ENCODE measurements at places on chromosomes 2 and 18. TPM values are rescaled to one million over a fixed set of nuclear protein-coding genes. Genes with fewer than 3 reads are reported as not detected.

REG1B gene
- not detected for total RNA-seq

ALPI gene
- total RNA-seq: not detected

RAB12 gene
- 33.1 TPM for total RNA-seq

ELOA2 gene
- not detected for total RNA-seq

GRCh38 chr18:12491611-12492435 is 84.1 kb downstream of the PRELID3A start:
- DNase-seq: no peak

DNA sequence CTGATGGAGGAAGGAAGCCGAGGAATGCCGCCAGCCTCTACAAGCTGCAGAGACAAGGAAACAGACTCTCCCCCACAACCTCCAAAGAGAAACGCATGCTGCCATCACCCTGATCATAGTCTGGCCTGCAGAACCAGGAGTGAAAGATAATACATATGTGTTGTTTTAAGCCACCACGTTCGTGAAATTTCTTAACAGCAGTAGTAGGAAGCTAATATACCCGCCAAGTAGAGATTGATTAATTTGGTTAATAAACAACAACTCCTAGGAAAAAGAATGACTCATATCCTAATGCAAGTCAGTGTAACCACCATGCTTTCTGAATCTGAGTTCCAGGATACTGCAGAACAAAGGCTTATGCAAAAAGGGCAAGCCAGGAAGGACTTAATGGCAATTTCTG is 36.6 kb downstream of the LONRF2 start:
- DNase-seq: no peak

DNA sequence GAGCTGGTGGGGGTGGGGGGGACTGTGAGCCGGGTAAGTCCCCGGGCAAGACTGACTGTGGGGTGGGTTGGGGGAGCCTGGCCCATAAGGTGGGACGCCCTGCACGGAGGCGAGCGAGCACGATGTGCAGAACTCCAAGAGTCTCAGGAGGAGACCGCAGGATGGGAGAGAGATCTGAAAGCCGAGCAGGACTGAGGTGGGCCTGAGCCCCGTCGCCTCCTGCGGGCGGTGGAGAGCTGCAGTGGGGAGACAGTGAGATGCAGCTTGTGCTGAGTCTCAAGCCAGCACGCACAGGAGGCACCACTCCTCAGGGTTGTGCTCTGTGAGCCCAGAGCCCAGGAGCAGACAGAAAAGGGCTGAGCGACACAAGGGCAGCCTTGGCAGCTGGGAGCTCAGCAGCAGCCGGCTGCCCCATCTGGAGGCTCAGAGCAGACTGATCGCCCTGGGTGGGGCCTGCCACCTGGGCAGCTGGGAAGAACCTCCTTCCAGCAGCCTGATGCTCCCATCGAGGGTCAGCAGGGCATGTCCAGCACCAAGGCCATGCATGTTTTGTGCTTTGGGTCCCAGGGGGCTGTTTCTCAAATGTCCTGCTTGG is 15.9 kb downstream of the ARHGEF4 start:
- DNase-seq: no peak

GRCh38 chr2:14385043-14385442 is 247.5 kb upstream of the LRATD1 start:
- DNase-seq: no peak

- peak; percentile 35 for DNase-seq
Measured at GRCh38 chr2:16100006-16100405, 159.7 kb downstream of the MYCN start.

DNA sequence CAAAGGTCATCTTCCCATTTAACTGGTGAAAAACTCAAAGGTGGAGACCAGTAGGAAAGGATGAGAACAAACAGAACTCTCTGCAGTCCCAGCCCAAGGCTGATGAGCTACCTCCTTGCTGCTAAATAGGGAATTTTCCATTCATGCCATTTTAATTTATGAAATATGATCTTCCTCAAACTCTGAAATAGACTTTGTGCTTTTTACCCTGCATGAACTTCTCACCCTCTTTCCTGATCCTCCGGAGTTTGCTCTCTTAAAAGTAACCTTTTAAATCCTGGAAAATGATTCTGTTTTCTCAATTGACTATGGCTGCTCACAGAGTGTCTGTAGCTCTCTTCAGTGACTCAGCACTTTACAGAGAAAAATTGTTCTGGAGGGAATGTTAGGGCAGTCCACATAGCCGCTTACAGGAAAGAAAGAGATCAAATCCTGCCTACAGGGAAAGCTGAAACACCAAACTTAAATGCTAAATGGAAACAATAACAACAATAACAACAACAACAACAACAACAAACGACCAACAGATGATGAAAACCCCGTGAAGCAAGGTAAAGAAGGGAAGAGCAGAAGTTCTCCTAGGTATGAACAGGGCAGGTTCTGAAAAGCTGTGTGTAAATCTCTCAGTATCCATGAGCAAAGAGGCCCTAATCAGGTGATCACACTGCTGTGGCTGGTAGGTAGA is 79.8 kb upstream of the SESTD1 start:
- no peak for DNase-seq

DNA sequence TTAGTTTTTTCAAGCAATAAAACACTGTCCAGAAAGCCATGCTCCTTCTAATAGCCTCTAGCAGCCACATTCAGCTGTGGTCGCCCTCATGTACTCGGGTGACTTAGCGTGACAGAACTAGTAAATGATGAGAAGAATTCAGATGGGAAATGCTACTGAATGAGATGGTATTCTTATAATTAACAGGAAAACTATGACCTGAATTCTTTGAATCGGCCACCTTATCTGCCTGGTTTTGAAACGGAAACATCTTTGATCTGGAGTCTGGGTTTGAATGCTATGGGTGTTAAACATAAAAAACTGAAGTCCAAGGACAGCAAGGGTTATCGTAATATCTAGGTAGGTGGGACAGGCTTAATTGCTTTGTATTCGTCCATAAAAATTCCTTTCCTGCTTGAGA is 138.8 kb upstream of the DNMT3A start:
- no peak for DNase-seq

- no peak for DNase-seq
Measured at GRCh38 chr18:68725346-68725745, 10.4 kb upstream of the TMX3 start.

GRCh38 chr2:235803028-235803427 is 309.2 kb downstream of the AGAP1 start:
- DNase-seq: no peak

GRCh38 chr18:2983296-2983695 is 29.6 kb downstream of the LPIN2 start:
- no peak for DNase-seq

- DNase-seq: no peak
Measured at GRCh38 chr2:7973801-7974480, 707.9 kb upstream of the ID2 start.

DNA sequence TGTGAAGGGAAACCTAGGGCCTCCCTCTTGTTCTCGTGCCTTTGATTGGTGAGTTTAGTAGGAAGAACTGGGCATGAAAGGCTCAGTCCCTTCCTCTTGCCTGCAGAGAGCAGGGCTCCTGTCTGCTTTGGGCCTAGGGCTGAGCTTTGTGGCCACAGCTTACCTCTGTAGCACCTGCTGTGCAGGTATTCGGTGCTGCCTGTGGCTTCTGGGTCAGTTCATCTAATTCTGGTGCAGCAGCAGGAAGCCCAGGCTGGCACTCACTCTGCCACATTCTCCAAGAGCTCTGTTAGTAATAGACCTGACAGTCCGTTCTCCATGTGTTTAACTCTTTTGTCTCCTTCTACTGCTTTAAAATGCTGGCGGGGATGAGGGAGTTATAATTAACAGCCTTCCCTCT is 96.5 kb downstream of the DLGAP1 start:
- DNase-seq: no peak

DNA sequence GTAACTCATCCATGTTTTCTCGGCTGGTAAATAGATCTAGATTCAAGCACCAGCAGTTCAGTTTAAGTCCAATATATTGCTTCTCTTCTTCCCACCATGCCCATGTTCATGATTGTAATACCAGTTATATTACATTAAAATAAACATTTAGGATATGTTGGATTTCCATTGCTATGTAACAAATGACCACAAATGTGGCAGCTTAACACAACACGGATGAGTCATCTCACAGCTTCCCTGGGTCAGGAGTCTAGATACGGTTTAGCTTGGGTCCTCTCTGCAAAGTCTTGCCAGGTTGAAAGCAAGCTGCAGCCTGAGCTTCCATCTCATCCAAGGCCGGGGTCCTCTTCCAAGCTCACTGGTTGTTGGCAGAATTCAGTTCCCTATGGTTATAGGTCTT is 39.4 kb upstream of the SMAD2 start:
- DNase-seq: peak; percentile 58

DNA sequence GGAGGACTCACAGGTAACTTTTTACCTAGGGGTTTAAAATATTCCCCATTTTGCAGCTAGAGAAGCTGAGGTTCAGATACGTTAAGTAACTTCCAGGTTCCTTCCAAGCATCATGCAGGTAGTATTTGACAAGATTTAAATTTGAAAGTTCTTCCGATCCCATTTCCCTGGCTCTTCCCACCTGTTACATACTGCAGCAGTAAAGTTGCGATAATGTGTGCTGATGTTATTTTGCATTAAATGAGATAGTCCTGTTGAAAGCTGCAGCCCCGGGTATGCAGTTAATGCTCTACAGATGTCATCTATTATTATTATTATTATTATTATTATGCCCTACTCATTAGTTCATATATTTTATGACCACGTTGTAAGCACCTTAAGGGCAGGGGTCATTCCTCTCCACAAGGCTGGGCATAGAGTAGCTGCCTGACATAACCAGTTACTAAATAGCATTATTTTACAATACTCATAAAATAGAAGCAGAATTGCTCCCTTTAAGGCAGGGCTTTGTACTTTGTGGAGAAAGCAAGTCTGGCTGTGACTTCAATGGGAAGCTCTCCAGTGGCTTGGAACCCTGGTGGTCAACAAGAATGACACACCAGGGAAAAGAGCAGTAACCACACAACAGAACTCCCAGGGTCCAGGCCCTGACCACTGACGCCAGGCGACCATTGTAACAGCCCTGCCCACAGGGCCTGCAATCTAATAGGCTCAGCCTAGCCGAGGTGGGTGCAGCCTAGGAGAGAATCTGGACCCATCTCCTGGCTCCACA is 112.0 kb upstream of the STPG4 start:
- no peak for DNase-seq

- no peak for DNase-seq
Measured at GRCh38 chr2:223235986-223236385, 184.0 kb downstream of the KCNE4 start.

DNA sequence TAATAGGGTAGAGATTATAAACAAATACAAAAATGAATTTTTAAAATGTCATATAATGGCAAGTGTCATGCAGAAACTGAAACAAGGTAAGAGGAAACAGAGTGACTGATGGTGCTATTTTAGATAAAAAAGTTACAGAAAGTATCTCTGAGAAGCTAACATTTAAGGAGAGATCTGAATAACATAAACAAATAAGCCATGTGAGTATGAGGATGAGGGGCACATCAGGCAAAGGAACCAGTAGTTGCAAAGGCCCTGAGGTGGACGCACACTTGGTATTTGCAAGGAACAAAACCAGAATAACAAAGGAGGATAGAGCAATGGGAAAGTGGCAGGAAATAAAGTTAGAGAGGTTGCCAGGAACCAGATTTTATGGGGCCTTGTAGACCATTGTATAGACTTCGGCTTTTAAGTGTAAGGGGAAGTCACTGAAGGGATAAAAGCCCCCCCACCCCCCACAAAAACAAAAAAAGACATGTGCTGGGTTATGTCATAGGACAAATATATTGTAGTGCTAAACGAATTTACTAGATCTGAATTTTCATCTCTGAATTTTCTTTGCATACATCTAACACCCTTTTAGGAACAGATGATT is 159.2 kb downstream of the DTNB start:
- no peak for DNase-seq

DNA sequence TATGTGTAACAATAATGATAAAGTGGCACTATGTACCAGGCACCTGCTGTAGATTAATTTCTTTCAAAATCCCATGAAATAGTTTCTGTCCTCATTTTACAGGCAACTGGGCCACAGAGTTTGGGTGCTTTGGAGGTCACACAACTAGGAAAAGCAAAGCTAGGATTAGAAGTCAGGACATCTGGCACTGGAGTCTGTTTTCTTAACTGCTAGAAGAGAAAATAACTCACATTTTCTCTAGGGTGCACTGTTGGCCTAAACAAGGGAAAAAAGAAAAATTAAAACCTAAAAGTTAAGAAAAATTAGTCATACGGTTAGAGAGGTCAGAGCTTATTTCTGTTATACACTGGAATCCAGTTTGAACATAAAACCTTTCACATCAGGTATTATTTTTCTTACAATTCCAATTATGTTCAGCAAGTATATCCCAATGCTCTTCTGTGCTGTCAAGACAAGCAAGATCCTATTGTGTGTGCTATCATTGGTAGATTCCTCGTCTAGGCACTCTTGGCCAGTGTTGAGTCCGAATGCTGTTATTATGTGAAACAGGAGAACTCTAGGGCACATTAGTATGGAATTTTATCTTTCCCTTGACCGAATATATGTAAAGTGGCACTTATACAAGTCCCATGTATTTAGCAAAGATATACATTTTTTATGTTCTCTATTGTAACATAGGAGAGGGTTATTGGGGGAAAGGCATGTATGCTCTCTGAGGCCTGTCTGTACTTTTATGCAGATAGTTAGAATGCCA is 1.5 kb upstream of the OSGEPL1 start:
- DNase-seq: no peak

- DNase-seq: no peak
Measured at GRCh38 chr2:180177534-180177933, 170.4 kb upstream of the CWC22 start.

DNA sequence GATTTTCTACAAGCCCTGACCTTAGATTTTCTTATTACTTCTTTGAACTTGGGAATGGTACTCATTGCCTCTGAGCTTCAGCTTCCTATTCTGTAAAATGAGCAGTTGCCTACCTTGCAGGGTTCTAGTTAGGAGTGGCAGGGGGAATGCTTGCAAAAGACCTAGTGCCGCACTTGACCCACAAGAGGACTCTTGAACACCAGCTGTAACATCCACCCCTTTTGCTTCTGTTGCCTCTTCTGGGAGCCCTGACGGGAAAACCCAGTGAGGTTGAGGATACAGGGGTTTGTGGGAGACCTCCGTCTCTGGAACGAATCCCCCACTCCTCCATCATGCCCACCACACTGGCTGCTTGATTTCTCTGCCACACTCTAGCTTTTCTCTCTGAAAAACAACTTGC is 27.1 kb upstream of the LBH start:
- no peak for DNase-seq

- DNase-seq: no peak
Measured at GRCh38 chr2:197868206-197868605, 63.8 kb downstream of the PLCL1 start.

- peak; percentile 99 for DNase-seq
Measured at GRCh38 chr2:45935791-45936622, 284.5 kb downstream of the PRKCE start.

DNA sequence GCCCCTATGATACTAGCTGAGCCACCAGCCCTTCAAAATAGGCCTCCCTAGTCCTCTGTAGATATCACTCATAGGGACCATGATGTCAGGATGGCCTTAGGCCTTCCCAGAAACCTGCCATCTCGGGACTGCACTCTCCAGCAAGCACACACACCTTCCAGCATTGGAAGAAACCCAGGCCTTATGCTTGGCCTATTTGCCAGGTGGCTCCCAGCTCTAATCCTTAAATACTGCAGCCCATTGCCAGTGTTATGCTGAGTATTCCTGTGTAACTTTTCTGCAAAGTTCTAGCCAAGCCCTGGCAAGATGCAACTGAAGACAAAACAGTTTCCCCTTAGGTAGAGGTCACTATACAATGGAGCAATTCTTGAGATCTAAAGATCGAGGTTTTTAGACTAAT is 316.5 kb downstream of the SETBP1 start:
- DNase-seq: no peak
